Uterine smooth muscle cell (primary cell): ENCODE measurements at places on chromosomes 4 and X. TPM values are rescaled to one million over a fixed set of nuclear protein-coding genes. Genes with fewer than 3 reads are reported as not detected.

Gene CXCL6
- total RNA-seq = 0.77 and 1.1 TPM in 2 replicates

Gene AVPR2
- total RNA-seq = not detected in 2 replicates

Gene LPAR4
- total RNA-seq = 0.12 and 0.22 TPM in 2 replicates

Gene CLDN2
- total RNA-seq = not detected in 2 replicates

Gene NDP
- total RNA-seq = 0.87 and 2.8 TPM in 2 replicates
